ENCODE measurements at places on chromosomes 3 and 15.
A peak's percentile ranks its signal among the peaks of the same experiment; 100 is the strongest.

- DNase-seq = no peak
Observed at GRCh38 chr3:84194029-84194428, 764.8 kb upstream of the CADM2 start.

DNA sequence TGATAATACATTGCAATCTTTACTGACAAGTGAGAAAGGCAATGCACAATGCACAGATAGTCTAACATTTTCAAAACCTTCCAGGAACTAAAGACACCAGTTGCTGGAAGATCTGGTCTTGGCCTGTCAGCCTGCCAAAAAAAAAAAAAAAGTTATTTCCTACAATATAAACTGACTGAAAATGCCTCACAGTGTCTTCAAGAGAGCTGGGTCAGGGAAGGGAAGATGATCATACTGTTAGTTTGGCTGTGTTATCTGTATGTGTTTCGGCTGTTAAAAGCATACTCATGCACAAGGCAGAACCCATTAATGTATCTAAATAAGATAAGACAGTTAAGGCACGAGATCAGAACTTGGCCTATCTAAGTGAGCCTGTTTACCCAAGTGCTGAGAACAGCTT, 673.4 kb downstream of the MECOM start:
- no peak for DNase-seq

DNA sequence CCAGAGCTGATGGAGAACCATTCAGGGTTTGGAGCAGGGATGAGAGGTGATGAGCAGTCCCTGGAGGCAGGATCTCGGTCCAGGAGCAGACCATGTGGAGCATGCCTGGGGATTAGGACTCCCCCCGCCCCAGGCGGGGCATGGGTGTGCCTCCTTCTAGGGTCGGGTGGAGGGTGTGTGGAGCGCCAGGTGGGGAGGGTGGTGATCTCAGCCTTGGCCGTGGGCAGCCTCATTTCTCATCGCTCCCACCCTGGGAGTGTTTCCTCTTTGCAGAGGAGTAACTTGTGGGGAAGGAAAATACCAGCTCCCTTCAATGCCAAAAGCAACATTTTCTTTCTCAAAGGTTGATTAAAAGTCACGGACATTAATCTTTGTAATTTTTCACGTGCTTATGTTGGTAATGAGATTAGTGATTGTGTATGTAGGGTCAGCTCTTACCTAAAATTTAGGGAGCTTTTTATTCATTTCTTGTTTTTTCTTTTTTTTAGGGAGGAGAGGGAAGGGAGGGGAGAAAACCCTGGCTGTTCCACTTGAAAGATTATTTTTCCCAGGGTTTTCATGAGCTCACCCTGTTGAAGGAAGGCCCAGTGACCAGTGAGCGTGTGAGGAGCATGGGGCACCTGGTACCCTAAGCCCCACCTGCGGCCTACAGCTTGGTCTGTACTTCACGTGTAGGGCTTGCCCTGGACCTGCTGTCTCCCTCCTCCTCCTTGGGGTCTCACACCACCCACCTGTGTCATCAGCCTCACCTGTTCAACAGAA, 11.0 kb downstream of the FBLN2 start:
- no peak for DNase-seq

GRCh38 chr15:56040081-56041035, 46.9 kb upstream of the NEDD4 start:
- DNase-seq = peak; percentile 94

DNA sequence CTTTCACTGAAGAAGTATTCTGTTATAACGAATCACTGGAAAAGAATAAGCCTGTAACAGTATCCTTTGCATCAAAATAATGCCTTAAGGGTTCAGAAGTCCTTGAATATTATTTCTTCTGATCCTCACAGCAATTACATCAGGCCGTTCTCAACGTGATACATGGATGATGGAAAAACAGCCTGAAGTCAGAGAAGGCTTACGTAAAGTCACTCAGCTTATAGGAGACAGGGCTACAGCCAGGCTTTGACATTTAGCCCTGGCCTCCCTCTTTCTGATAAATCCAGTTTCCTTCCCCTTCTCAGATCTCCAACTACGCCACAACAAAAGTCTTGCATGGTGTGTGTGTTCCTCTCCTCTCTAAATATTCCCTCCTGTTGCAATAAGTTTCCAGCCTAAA, 131.9 kb downstream of the ANO10 start:
- no peak for DNase-seq

DNA sequence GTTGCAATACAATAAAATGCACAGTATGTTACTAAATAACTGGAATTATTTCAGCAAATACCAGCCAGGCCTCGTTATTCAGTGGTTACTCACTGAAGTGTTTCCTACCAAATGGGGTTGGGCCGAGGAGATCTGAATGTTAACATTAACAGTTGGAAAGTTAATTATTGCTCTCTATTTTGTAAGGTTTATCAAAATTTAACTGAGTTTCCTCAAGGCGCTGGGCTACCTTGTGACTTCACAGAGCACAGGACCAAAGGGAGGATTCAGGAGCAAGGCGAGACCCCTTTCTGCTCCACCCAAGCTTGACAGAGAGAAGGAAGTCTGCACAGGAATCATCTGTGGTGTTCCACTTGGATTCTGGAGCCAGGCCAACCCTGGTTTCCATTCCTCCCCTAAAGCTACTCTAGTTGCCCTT, 21.6 kb downstream of the ADAMTS9 start:
- DNase-seq = peak; percentile 42

GRCh38 chr3:30680789-30681648, 74.6 kb downstream of the TGFBR2 start:
- peak; percentile 82 for DNase-seq

DNA sequence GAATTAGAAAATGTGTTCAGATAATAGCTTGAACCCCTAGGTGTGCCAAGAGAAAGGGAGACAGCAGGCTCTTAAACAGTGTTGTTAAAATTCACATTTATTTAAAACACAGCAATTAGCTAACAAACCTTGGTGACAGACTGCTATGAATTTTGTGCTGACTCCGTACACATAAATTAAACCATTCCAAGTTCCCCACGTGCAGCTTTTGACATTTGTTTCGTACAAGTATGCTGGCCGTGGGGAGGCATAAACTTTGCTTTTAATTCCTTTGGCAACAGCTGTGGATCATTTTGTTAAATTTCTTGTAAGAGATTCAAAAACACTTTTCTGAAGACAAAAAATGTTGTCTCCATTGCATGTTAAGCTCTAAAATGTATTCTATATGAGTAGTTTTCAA, 465.3 kb downstream of the FGF12 start:
- DNase-seq = no peak

- DNase-seq = no peak
Observed at GRCh38 chr3:59082106-59082505, 32.3 kb upstream of the CFAP20DC start.

DNA sequence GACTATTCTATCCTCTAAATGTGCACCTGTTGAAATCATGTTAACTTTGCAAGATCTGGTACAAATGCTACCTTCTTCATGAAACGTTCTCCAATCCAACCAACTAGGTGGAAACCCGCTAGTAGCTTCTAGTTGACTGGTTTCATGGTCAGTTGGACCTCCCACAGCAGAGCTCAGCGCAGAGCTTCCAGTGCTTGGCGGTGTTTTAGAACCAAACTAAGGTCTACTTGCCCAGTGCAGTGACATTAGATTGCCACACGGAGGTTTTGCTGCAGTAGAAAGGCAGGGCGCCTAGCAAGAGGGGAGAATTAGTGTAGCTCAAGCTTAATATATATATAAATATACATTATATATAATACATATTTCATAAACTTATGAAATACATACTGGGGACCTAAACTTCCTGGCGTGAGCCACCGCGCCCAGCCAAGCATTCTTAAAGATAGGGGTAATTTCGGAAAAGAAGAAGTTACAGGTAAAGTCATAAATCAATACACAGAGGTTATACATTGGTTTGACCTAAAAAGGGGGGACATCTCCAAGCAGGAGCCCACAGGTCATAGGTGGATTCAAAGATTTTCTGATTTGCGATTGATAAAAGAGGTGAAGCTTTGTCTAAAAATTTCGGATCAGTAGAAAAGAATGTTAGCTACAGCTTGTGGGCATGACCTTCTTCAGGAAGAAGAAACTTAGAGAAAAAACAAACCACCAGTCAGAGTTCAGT, 2.1 kb upstream of the OXSR1 start:
- no peak for DNase-seq

GRCh38 chr15:52709187-52709981, 30.2 kb upstream of the ATOSA start:
- DNase-seq = no peak

- DNase-seq = no peak
Observed at GRCh38 chr15:89870006-89870405, 23.8 kb downstream of the AP3S2 start.

DNA sequence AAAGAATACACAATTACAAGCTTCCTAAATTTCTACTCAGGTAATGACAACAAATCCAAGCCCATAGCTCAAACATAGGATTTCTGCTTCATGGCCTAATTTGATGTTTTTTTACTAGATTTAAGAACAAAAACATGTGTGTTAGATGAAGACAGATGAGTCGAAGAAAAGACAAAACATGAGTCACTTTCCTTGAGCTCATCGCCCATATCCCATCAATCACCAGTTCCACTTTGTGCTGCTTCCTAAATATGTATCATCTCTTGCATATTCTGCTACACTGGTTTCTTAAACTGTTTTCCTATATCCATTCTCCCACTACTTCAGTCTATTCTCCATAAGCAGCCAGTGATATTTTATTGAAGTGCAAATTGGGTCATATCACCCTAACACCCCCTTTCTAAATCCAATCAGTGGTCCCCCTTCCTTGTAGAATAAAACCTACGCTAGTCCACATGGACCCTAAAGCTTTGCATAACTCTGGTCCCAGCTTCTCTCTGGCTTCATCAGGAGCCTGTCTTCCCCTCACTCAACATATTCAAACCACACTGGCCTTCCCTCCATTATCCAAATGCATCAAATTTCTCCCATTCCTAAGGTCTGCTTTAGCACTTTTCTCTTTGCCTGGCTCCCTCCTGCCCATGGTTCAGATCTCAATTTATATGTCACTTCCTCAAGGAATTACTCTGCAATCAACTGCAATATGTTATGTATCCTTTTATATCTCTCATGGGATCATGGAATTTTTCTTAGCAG, 1033.9 kb downstream of the FHIT start:
- DNase-seq = no peak

- DNase-seq = no peak
Observed at GRCh38 chr3:134110963-134111362, 81.2 kb upstream of the SLCO2A1 start.

GRCh38 chr3:177827511-177828207, 630.4 kb upstream of the TBL1XR1 start:
- DNase-seq = peak; percentile 84

DNA sequence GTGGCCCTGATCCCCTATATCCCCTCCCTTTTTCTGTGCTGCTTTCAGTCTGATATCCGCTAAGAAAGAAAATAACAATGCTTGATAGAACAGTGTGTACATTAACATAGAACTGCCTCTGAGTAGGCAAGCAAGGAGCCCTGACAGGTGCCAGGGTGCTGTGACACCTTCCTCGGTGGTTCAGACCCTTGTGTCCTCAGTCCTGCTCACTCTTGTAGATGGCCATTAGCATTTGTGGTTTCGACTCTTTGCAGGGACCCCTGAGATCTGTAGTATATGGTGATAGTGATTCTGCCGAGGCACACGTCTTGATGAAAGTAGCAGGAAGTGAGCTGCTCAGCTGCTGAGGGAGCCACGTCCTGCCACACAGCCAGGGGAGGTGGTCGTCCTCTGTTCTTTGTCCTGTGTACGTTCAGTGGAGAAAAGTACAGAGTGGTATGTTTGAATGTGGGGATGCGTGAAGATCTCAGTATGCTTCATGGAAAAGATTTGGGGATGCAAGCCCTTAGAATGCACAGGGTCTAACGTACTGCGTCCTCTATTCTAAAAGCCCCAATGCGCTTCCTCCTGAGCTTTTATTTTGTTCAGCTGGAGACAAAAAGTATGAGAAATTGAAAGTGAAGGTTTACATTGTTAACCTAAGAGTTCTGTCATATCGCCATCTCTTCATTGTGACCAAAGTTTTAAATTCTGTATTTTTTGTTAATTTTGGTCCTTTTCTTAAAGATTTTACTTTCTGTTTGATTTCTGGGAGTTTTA, 35.4 kb downstream of the PXYLP1 start:
- DNase-seq = no peak

GRCh38 chr3:72386327-72387000, 461.8 kb downstream of the SHQ1 start:
- no peak for DNase-seq

GRCh38 chr3:102661707-102662497, 227.1 kb downstream of the ZPLD1 start:
- DNase-seq = no peak

- DNase-seq = no peak
Observed at GRCh38 chr3:79844176-79844575, 76.4 kb upstream of the ROBO1 start.

GRCh38 chr3:46462511-46462910, 2.2 kb downstream of the LTF start:
- no peak for DNase-seq

DNA sequence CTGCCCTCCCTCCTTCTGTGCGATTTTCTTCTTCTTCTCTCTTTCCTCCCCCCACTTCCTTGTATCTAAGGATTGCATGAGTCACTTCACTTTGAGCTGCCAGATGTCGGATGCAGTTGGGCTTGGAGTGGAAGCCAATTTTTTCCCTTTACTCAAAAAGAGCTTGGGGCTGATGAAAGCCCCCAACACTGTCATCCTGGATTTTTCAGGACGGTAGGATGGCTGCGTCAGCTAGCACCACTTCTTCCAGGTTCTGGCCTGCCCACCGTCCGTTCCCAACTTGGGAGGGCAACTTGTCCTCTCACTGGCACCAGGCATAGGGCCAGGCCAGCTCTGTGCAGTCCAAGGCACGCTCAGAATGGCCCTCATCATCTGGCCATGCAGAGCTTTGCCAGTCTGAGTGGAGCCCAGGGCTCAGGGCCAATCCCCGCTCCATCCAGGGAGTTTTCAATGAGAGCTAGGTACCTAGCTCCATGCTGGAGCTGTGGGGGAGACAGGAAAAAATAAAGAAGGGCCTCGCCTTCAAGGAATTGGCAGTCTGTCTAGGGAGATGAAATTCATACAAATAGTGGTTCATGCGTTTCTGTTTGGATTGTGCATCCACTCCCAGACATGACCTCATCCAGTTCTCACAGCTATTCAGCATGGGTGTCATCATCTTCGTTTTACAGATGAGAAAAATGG, 47.7 kb upstream of the INSYN1 start:
- DNase-seq = peak; percentile 78

GRCh38 chr3:136891934-136892855, 30.2 kb downstream of the NCK1 start:
- DNase-seq = no peak

DNA sequence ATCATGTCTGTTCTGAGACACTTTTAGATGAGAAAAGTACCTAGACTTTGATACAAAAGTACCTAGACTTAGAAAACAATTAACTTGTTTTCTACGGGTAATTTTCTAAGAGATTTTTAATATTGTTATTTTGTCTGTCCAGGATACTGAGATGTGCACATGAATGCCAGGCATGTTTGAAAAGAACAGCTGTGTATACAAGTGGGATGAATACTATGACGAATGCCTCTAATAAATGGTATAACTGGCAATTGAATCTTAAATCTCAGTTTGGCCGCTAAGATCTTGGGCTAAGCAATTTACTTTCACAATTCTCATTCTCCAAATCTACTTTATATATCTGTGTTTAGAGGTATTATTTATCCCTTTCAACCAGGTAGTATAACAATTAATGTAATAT, 207.4 kb downstream of the CBLB start:
- DNase-seq = no peak

- DNase-seq = no peak
Observed at GRCh38 chr3:152193673-152194267, 75.0 kb upstream of the MBNL1 start.

- no peak for DNase-seq
Observed at GRCh38 chr3:11206316-11206715, 52.0 kb downstream of the HRH1 start.

- DNase-seq = no peak
Observed at GRCh38 chr3:139357899-139358298, 14.1 kb downstream of the MRPS22 start.

- DNase-seq = no peak
Observed at GRCh38 chr3:16647668-16648067, 42.4 kb upstream of the DAZL start.
